ENCODE measurements at places on chromosomes 4 and X.

- no peak for DNase-seq
Measured at GRCh38 chr4:105067946-105068345, 78.7 kb upstream of the TET2 start.

- DNase-seq, result no peak
Measured at GRCh38 chrX:23752740-23753415, 9.8 kb upstream of the ACOT9 start.

- DNase-seq, result no peak
Measured at GRCh38 chr4:111016416-111016815, 393.5 kb upstream of the PITX2 start.

- DNase-seq, result no peak
Measured at GRCh38 chr4:42371305-42372252, 25.7 kb upstream of the SHISA3 start.

- DNase-seq, result no peak
Measured at GRCh38 chr4:112979881-112980421, 69.5 kb upstream of the ANK2 start.

GRCh38 chr4:2049811-2050210, 9.3 kb upstream of the NAT8L start:
- peak; percentile 10 for DNase-seq

DNA sequence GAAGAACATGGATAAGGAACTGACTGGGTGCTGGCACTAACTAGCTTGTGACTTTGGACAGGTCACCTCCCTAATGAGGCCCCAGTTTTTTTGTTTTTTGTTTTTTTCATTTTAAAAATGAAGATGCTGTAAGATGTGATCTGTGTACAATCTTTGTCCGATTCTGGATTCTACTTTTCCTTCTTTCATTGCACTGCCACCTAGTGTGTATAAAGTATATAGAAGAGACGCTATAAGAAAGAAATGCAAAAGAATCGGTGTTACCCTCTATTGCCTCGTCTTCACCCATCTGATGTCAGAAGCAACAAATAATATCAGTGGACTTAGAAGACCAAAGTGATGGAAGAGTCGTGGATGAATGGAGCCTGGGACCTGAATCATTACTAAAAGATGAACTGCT, 58.6 kb upstream of the P2RY10 start:
- DNase-seq, result no peak

Data from liver (tissue), 10 donors.